Vagina (tissue), 2 donors: ENCODE measurements at places on chromosomes 12 and 14.

GRCh38 chr12:6165395-6165794, 34.8 kb upstream of the CD9 start:
- DNase-seq: no peak

GRCh38 chr12:9073076-9073475, 42.6 kb downstream of the A2M start:
- DNase-seq: no peak

GRCh38 chr14:91987192-91987591, 39.7 kb upstream of the FBLN5 start:
- DNase-seq: no peak

DNA sequence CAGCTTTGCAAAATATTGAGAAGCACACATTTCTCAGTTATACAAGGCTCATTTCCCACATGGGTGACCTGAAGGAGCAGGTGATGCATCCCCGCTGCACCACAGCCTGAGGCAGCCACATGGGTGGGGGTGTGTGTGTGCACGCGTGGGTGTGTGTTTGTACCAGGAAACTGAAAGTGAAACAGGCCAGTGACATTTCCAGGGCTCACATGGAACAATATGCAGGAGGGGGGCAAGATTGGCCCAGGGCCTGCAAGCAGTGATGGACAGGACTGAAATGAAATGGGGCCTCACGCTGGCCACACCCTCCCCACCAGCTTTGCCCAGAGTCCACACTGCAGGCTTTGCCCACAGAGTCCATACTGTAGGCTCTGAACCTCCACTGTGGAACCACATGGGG, 154.2 kb upstream of the PARP11 start:
- DNase-seq: no peak

DNA sequence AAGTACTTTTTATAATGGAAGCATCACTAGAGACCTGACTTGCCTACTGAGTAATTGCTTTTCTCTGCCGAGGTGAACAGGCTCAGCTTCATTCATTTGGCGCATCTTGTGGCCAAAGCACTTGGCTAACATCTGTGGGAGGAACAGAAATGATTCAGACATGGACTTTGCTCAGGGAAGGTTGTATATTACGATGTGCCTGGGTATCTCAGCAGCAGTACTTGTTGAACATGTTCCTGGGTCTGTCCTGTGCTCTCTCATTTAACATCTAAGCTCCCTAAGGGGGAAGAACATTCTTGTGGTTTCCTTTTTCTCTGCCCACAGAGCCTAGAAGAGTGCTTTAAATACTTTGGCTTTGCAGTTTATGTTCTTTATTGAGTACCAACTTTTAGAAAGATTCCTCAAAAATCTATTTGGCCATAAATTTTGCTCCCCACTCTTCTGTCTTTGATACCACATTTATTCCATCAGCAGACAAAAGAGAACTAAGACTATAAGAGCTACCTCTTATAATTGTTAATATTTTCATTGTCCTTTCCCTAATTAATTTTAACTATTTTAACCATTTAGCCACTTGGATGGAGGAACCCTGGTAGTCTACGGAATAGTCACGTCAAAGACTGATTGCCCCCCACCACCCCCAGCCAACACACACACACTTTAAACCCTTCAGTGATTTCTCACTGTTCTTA, 101.2 kb upstream of the EGLN3 start:
- no peak for DNase-seq

GRCh38 chr14:59274991-59275391, 86.5 kb downstream of the DAAM1 start:
- DNase-seq: no peak

DNA sequence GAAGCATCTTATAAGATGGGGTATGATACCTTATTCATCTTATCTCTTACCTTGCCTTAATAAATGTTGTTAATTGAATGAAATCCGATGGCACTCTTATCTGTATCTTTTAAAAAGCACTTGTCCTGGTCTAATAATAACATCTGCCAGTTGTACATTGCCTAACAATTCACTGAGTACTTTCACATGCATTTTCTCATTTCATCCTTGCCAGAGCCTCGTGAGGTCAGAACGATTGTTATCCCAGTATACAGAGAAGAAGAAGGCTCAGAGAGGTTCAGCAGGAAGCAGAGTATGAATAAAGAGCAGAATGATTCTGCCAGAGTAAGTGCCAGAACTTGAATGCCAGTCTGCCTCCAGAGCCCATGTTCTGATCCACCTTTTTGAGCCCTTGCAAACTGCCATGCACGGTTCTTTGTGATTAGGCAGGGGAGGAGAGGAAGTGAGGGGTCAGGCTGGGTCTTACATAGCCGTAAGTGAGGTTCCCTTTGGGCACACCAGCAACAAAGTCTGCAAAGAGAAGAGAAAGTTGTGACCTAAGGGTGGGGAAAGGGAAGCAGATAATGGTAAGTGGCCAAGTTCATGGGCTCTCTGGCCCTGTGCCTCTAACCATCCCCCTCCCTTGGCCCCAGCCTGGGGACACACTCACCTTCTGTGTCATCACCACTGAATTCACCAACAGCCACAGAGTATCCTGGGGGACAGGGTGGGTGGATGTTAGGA, 11.7 kb downstream of the ITGA5 start:
- DNase-seq: no peak

- DNase-seq: no peak
These were observed 106.2 kb upstream of the CCDC91 start for GRCh38 chr12:28083840-28084678.

DNA sequence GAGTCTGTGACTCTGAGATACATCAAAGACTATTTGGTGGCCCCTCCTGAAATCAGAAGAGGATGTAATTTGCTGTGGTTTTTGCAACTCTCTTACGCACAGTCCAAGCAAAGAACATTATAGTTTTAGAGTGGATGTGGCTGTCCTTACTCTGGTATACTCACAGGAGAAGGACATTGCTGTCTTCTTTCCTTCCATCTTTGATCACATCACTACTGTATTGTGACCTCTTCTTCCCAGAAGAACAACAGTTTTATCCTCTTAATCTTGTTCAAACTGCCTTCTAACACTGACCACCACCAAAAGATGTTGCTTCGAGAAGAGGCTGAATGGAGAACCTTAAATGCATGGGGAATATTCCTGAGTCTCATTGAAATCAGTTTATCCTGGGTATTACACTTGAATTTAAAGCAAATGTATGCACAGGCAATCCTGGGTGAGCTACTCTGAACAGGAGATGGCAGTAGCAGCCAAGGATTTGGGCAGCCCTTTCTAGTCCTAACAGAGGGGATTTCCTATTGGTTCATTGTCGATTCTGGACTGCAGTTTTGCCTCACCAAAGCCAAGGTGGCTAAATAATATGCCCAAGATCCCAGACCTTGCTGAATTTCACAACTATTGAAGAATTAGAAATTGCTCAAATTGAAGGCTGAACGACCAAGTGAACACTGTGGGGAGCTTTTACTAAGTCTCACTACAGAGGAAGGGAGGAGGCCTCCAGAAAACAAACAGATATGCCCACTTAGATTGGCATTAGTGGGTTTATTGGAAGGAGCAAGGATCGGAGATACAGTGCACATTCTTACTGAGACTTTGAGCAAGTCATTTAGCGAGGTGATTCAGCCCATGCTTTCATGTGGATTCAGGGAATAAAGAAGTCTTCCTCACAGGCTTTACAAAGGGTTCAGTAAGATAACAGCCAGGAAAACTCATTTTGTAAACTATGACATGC, 282.8 kb downstream of the PAWR start:
- DNase-seq: no peak

- no peak for DNase-seq
These were observed 345.2 kb upstream of the KITLG start for GRCh38 chr12:88925454-88925853.

DNA sequence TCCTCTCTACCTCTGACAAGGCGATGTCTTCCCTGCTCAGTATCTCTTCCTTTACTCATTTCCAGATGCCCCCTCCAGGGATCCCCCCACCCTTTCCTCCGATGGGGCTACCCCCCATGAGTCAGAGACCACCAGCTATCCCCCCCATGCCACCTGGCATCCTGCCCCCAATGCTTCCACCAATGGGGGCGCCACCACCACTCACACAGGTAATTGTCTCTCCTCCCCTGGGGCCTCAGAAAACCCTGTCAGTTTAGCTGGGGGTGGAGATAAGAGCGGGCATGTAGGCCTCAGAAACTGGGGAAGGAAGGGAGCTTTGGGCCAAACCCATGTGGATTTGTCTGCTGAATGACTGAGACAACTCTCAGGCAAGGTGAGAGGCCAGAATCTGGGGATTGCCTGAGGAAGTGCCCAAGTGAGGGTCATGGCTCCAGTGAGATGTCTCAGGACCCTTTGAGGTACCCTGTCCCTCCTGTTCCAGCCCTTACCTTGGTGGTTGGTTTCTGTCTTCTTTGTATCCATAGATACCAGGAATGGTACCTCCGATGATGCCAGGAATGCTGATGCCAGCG, 8.1 kb downstream of the PRPF40B start:
- no peak for DNase-seq

GRCh38 chr14:64201296-64201695, 92.9 kb downstream of the ESR2 start:
- DNase-seq: no peak

DNA sequence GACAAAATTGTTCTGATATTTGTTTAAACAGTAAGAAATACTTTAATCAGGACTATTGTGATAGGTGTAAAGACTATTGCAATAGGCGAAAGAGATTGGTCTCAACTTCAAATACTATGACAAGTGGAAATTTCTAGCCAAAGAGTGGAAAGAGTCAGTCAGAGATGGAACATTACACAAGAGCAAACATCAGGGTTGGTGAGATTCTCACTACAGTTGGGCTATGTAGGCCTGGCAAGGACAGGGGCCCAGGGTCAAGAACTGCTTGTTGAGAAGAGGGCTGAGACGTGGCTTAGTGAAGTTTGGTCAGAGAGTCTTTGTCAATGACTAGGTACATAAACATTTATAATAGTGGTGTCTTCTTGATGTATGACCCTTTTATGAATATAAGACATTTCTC, 19.4 kb downstream of the CAND1 start:
- no peak for DNase-seq
